Renal cortical epithelial cell (primary cell): ENCODE measurements at places on chromosomes 1 and 21. TPM values are rescaled to one million over a fixed set of nuclear protein-coding genes. Genes with fewer than 3 reads are reported as not detected.

TMPRSS15 gene
- total RNA-seq: not detected in 2 replicates

DNA sequence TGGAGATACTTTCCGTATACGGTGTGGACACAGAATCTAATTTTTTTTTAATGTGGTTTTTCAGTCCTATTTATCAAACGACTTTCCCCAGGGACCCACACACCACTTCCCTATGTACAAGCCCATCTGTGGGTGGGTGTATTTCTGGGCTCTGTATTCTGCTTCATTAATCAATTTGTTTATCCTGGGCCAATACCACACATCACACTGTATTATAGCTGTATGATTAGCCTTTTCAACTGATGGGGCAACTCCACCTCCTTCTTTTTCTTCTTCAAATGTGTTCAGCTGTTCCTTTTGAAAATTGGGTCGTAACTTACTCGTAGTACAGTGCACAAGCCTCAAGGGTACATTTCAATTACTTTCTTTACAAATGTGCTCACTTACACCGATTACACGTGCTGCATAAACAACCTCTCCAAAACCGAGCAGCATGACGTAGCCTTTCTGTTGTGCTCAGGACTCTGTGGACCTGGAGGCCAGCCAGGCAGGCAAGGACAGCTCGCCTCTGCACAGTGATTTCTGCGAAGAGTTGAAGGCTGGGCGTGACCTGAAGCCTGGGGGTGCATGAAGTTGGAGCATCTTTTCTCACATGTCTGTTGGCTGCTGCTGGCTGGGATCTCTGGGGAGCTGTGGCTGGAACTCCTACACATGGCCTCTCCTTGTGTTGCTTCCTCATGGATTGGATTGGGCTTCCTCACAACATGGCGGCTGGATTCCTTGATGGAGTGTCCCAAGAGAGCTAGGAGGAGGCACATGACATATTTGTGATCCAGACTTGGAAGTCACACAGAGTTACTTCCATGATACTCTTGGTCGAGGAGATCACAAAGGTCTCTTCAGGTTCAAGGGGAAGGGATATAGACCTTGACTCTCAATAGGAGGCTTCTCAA, 126.5 kb downstream of the CRYAA start:
- no peak for DNase-seq

LORICRIN gene
- total RNA-seq: not detected in 2 replicates

- DNase-seq: no peak
Observed at GRCh38 chr1:53552981-53553733, 94.0 kb downstream of the DMRTB1 start.

DNA sequence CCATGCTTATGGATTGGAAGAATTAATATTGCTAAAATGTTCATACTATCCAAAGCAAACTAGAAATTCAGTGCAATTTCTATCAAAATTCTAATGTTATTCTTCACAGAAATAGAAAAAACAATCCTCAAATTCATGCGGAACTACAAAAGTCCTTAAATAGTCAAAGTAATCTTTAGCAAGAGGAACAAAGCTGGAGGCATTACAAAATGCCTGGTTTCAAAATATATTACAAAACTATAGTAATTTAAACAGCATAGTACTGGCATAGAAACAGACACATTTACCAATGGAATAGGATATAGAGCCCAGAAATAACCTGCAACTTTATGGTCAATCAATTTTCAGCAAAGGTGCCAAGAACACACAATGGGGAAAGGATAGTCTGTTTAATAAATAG, 3.8 kb downstream of the CTSS start:
- no peak for DNase-seq

APCS gene
- total RNA-seq: not detected in 2 replicates

VPS45 gene
- 35.4 and 46.3 TPM in 2 replicates for total RNA-seq

- peak; percentile 83 for DNase-seq
Observed at GRCh38 chr1:204435381-204435831, 23.8 kb upstream of the PPP1R15B start.

GRCh38 chr1:70674941-70675685, 264.0 kb downstream of the CTH start:
- peak; percentile 15 for DNase-seq

OVAAL gene
- total RNA-seq: not detected in 2 replicates

ASTN1 gene
- under 0.01 and 0.05 TPM in 2 replicates for total RNA-seq

ELAPOR1 gene
- 0.17 and 0.99 TPM in 2 replicates for total RNA-seq

GRCh38 chr1:203667616-203668015, 41.0 kb downstream of the ATP2B4 start:
- no peak for DNase-seq

TMEM269 gene
- not detected in 2 replicates for total RNA-seq

DNA sequence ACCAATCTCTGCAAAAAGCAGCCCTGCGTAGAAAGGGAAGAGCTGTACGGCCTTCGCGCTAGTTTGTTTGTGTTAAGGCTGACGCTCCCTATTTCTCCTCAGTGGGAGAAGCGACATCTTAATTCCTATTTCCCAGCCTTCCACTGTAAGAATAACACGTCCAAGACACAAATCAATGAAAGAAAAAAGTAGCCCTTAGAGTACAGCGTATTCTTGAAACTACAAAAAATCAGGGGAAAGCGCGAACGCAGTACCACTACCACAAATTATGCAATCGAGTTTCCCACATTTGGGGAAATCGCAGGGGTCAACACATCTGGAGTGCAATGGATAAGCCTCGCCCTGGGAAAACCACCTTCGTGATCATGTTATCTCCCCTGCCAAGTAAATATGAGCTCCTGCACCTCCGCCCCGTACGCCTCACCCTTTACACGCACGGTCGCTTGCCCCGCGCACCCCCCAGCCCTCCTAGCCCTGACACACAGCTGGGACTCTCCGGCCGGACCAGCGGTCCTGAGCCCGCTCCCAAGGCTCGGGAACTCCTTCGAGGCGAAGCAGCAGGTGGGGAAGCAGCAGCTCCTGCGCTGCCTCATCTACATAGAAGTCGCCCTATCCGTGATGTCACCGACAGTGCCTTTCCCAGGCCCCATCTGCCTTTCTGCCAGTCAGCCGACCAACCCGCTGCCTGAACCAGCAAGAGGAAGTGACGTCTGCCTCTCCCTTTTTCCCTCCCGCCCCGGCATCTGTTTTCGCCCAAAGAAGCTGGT, 94.7 kb downstream of the PPIAL4G start:
- peak; percentile 92 for DNase-seq

- DNase-seq: no peak
Observed at GRCh38 chr1:185292237-185292636, 24.8 kb downstream of the IVNS1ABP start.

DNA sequence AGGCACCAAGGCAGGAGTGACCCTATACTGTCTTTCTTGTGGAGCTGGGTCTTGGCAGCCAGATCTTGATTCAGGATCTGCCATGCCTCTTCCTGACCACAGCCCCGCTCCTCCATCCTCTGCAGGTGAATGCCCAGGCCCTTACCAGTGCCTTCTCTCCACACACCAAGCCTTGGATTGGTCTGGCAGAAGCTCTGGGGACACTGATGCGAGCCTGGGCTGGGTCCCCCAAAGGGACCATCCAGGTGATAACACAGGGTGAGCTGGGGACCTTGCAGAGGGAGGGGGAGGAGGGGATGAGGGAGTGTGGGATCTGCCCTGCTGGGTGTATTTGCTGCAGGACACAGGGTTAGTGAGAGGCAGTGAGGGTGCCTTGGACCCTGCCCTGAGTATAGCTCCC, 28.4 kb downstream of the HMGCS2 start:
- no peak for DNase-seq

AMY1C gene
- not detected in 2 replicates for total RNA-seq
